Body of pancreas (tissue), 4 donors: ENCODE measurements at places on chromosomes 11 and 22. TPM values are rescaled to one million over a fixed set of nuclear protein-coding genes. Genes with fewer than 3 reads are reported as not detected.

DNA sequence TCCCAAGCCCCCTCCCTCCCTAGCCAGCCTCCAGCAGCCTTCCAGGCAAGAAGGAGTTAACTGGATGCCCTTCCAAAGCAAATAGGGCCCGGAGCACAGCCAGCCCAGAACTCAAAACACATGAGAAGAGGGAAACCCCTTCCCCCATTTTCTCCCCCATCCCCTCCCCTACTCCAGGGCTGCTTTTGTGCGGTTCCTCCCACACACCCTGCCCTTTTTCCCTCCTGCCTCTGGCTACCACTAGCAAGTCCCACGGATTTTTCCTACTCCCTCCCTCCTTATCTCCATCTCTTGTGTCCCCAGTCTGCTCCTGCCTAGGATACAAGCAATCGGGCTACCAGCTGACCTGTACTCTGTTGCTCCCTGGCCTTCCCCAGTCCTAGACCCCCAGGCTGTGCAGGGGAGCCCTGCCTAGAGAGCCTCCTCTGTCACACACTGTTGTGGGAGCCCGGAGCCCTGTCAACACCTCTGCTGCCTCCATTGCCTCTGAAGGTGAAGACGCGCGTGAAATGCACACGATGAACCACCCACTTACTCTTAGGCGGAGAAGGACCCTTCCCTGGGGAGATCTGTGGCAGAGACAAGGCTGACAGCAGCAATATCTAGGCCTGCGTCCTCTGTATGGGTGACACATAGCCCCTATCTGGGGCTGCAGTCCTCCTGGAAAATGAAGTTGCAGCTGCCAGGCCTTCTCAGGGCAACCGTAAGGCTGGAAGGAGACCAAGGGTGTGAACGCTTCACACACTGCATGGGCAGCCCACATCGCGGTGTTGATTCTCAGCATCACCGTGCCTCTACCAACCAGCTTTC lies 282.8 kb downstream of the MN1 start:
- no peaks in the 10 kb centered on the region for H3K27me3 ChIP-seq
- no peak overlapping the region for H3K4me3 ChIP-seq
- no peak overlapping the region for H3K27ac ChIP-seq
- H3K4me1 ChIP-seq: no peaks in the 10 kb centered on the region
- no peaks in the 10 kb centered on the region for H3K36me3 ChIP-seq
- DNase-seq: no peak

- H3K27me3 ChIP-seq: no peaks in the 10 kb centered on the region
- no peak overlapping the region for H3K4me3 ChIP-seq
- no peak for DNase-seq
- no peaks in the 10 kb centered on the region for H3K36me3 ChIP-seq
- no peak overlapping the region for H3K27ac ChIP-seq
- H3K4me1 ChIP-seq: no peaks in the 10 kb centered on the region
Observed at GRCh38 chr11:28621753-28622152, 513.6 kb downstream of the METTL15 start.

DNA sequence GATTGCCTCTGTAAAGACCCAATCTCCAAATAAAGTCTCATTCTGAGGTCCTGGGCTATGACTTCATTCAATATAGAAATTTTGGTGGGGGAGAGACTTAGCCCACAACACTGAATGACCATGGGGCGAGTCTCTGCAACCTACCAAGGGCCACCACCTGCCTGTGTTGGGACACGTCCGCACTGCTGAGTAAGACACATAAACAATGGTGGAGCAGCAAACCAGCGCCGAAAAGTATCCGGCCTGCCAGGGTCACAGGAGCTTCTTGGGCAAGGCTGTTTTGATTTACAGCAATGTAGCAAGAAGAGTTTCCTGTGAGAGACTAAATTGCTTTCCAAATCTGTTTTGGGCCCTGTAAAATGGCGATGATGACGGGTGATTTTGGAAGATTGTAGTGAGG lies 122.3 kb downstream of the SHANK2 start:
- no peak for DNase-seq
- no peak overlapping the region for H3K27ac ChIP-seq
- no peaks in the 10 kb centered on the region for H3K27me3 ChIP-seq
- no peaks in the 10 kb centered on the region for H3K36me3 ChIP-seq

GRCh38 chr11:12211331-12212065 lies 101.1 kb downstream of the MICAL2 start:
- no peak overlapping the region for H3K27ac ChIP-seq
- no peaks in the 10 kb centered on the region for H3K36me3 ChIP-seq
- no peak for DNase-seq
- H3K27me3 ChIP-seq: no peaks in the 10 kb centered on the region
- no peak overlapping the region for H3K4me3 ChIP-seq

DNA sequence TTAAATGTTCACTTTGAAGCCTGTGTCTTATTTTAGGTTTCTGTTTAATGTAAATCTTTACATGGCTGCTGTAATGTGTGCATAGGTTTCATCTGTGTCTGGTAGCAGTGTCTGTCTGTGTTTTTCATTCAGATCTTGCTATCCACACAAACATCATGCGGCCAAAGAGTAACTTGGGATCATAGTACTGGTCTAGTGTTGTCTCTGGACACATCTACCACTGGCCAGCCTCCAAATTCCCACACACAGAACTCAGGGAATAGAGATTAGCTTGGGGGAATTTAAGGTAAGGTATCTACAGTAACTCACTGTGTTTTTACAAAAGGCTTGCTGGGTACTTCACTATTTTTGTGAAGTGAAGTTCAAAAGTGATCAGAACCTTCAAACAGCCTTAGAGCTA lies 32.1 kb upstream of the ZNF143 start:
- no peak overlapping the region for H3K4me3 ChIP-seq
- peaks cover 42% of the 10 kb centered on the region for H3K36me3 ChIP-seq
- DNase-seq: no peak
- no peak overlapping the region for H3K27ac ChIP-seq

DNA sequence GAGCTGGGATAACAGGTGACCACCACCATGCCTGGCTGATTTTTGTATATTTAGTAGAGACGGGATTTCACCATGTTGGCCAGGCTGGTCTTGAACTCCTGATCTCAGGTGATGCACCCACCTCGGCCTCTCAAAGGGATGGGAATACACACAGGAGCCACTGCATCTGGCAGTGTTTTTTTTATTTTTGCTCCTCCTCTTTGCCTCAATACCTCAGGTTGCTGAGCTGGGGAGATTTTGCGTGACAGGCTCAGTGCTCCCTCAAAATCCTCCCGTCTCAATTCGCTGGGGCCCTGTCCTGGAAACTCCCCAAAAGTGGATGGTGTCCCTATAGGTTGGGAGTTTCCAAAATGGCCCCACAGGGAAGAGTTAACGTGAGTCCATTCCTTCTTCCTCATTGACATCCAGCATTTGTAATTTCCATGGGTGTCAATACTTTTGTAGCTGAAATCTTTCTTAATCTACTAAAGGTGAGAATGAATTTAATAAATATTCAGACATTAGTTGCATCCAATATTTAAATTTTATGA lies 71.8 kb downstream of the GGTLC2 start:
- no peak overlapping the region for H3K27ac ChIP-seq
- DNase-seq: no peak
- H3K4me1 ChIP-seq: no peaks in the 10 kb centered on the region
- no peaks in the 10 kb centered on the region for H3K27me3 ChIP-seq
- no peaks in the 10 kb centered on the region for H3K36me3 ChIP-seq

GRCh38 chr11:72784662-72785061 lies 9.2 kb downstream of the STARD10 start:
- H3K4me1 ChIP-seq: peaks cover 47% of the 10 kb centered on the region
- H3K27me3 ChIP-seq: no peaks in the 10 kb centered on the region
- no peak for DNase-seq
- H3K4me3 ChIP-seq: no peak overlapping the region
- H3K36me3 ChIP-seq: no peaks in the 10 kb centered on the region

GRCh38 chr11:44814881-44815592 lies 88.3 kb downstream of the TSPAN18 start:
- H3K27me3 ChIP-seq: no peaks in the 10 kb centered on the region
- H3K36me3 ChIP-seq: no peaks in the 10 kb centered on the region
- no peaks in the 10 kb centered on the region for H3K4me1 ChIP-seq
- no peak overlapping the region for H3K4me3 ChIP-seq

OR4D5 gene
- total RNA-seq: 0.78 TPM

BAIAP2L2 gene
- total RNA-seq: 4.4 TPM

FOLR1 gene
- 0.52 TPM for total RNA-seq

KCNQ1 gene
- total RNA-seq: 46.1 TPM

TBX10 gene
- total RNA-seq: not detected
